ENCODE measurements at places on chromosomes 6 and 20. TPM values are rescaled to one million over a fixed set of nuclear protein-coding genes. Genes with fewer than 3 reads are reported as not detected.
A peak's percentile ranks its signal among the peaks of the same experiment; 100 is the strongest.

DNA sequence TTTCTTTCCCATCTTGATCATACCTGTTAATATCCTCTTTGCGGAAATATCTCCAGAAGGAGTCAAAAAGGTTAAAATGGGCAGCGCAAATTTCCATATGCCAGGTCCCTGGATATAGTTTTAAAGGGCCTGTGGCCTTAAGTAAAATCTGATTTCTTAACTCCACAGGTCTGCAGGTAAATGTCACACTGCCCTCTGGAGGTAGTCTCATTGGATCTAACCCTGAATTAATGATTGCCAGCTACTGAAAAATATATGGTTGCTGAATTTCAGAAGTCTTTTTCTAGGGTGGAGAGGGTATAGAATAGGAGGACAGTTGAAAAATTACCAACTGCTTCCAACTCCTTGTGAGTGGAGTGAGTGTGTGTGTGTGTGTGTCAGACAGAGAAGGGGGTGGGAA, 8.5 kb downstream of the MOXD1 start:
- DNase-seq = no peak

CHRNA4 gene
- total RNA-seq = 8.3 TPM

GRCh38 chr6:136095986-136096385, 154.1 kb downstream of the MTFR2 start:
- DNase-seq = no peak

DNA sequence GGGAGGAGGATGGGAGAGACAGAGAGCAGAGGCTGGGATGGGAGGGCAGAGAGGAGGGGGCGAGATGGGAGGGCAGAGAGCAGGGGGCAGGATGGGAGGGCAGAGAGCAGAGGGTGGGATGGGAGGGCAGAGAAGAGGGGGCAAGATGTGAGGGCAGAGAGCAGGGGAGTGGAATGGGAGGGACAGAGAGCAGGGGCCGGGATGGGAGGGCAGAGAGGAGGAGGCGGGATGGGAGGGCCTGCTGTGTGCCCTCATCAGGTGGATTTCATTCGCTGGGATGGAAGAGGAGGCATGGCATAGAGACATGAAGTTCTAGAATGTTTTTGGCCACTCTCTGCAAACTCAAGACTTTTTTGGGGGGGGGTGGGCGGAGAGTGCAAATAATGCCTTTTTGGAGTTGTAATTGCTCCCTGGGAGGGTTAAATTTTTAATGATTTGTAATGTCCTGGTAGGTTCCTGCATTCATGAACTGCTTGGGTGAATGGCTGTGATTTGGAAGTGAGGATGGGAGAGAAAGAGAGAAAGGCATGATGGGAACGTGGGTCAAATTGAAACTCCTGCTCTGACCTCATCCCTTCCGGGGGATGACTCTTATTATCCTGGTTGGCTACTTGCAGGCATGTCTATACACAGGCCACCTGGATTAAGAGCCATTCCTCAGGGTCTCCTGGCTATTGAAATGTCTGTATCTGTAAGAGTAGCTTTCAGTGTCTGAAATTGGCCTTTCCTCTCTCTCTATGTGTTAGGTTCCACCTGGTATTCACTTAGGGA, 162.4 kb upstream of the AGPAT4 start:
- no peak for DNase-seq

GRCh38 chr20:62064770-62065673, 659 bp downstream of the TAF4 start:
- peak; percentile 88 for DNase-seq

GRCh38 chr6:11129908-11130565, 18.5 kb upstream of the ERVFRD-1 start:
- DNase-seq = no peak

GRCh38 chr20:45373353-45374100, 4.6 kb downstream of the TP53TG5 start:
- DNase-seq = peak; percentile 97

LGSN gene
- total RNA-seq = 0.14 TPM

CLPSL1 gene
- not detected for total RNA-seq

TBC1D22B gene
- total RNA-seq = 9.6 TPM

Measured in spleen (tissue), 13 donors.